ENCODE measurements at places on chromosomes 2 and 18.

GRCh38 chr2:219334076-219334475 is 1.5 kb upstream of the RESP18 start:
- no peak for DNase-seq

DNA sequence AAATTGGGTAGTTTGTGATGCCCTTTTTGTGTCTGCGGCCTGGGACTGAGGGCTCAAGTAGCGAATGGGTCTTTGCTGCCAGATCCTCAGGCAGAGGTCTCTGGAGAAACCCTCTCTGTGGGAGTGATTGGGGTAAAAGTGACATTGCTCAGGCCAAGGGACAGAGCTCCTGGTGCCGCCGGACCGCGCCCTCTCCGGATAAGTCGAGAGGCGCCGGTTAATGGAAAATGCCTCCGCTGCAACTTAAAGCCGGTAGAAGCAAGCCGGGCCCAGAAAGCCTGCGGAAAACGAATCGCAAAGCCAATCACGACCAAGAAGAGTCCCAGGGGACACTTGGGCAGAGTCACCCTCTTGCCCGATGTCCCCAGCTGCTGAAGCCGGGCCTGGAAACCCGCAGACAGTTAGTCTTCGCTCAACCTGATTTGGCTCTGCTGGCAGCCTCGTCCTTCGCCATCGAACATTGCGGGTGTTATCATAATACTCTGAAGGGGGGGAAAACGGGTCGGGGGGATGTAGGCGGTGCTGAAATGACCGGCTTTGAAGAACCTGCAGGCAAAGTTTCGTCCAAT is 352 bp upstream of the HOXD12 start:
- no peak for DNase-seq

DNA sequence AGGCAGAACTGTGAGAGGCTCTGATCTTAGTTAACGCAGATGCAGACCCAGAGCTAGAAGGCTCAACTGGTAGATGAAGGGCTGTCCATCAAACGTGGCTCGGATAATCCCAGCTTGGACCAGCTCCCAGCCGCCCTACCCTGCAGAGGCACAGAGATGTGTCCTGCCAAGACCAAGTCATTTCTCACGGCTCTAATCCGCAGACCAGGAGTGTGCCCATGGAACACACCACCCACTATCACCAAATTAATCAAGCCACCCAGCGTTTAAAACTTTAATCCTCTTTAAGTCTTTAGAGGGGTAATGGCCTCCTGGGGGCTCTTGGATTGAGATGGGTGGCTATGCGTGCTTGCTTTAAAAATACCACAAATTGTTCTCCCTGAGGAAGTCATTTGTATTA is 17.5 kb downstream of the LYPD1 start:
- no peak for DNase-seq

DNA sequence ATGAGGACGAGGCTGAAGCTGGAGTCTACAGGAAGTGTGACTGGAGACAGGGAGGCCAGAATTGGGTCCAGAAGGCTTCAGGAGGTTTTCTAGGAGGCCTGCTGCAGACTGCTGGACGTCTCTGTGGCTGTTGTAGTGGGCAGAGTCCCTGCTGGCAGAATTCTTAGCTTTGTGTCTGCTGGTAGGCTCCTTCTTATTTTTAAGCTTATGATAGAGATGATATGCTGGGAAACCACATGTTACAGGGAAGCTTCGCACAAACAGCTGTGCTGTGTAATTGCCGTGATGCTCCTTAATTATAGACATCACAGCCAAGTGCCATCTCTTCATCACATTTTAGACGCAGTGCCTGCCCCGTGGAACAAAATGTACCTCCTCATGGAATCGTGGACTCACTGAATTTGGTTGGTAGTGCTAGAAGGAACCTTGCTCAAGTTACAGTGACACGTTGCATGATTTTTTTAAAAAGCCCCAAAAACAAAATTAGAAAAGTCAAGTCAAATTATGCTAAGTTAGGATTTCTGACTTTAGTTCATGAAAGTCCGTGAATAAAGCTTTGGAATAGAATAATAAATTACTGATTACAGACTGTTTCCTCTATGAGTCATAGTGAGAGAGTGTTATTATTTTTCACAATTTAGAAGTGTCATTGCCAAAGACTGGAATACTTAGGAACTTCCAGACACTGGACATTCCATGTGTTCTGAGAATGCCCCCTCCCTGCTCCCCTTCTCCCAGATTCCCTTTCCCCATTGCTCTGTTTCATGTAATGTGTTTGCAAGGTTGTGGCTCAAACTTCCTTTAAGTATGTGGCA is 144.1 kb downstream of the FHOD3 start:
- DNase-seq = no peak

DNA sequence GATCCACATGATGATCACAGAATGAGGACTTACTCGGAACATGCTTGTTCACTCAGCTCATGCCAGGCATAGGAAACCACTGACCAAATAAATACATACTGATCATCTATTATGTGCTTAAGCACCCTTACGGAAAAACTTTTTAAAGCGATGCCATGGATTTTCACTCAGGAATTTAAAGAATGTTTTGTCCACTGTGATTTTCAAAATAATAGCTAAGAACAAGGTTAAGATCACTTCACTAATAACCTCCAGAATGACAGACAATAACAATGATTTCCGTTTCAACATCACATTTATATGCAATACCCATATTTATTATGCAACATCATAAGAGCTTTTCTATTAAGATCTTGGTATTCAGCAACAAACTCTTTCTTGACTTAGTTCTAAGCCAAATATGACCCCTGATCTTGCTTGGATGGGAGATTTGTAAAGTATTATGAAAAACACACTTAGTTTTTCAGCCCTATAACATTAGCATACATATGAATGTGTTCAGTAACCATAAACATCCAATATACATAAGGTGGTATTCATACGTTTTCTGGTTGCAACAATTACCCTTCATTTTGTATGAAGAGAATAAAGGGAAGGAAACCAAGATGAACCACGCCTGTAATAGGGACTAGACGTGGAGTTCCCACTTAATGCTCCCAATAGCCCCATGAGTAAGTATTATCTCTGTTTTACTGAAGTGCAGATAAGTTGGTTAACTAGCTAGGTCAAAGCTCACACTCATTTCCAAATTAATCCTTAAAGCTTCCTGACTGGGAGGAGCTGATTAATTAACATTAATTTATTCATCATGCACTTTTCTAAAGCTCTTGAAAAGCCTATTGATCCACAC is 1.9 kb downstream of the CD302 start:
- no peak for DNase-seq

- DNase-seq = no peak
Measured at GRCh38 chr2:225637259-225637658, 237.7 kb downstream of the NYAP2 start.

DNA sequence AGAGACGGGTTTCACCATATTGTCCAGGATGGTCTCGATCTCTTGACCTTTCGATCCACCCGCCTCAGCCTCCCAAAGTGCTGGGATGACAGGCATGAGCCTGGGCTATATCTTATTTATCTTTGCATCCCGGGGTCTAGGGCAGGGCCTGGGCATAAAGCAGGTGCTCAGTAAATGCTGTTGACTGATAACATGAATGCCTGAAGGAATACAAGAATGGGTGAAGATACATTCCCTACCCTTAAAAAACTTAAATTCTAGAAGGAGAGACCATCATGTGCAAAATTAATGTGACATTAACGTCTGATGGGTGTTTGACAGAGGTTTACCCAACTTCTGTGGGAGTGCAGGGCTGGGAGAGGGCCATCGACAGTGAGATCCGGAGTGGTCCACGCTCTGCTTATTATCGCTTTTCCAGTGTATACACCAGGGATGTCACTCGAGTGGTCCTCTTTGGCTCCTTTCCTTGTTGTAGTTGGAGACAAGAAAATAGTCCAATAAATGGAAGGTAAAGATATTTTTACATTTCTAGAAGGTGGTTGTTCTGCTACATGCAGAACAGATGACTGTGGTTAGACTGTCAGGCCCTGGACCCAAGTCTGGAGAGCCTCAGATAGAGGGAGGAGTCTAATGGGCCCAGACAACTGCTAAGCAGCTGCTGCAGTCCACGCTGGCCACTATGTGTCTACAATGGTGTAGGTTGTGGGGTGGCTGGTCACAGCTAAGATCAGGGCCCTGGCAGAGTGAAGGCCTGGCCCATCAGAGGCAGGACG is 131.7 kb downstream of the MYCN start:
- DNase-seq = no peak

DNA sequence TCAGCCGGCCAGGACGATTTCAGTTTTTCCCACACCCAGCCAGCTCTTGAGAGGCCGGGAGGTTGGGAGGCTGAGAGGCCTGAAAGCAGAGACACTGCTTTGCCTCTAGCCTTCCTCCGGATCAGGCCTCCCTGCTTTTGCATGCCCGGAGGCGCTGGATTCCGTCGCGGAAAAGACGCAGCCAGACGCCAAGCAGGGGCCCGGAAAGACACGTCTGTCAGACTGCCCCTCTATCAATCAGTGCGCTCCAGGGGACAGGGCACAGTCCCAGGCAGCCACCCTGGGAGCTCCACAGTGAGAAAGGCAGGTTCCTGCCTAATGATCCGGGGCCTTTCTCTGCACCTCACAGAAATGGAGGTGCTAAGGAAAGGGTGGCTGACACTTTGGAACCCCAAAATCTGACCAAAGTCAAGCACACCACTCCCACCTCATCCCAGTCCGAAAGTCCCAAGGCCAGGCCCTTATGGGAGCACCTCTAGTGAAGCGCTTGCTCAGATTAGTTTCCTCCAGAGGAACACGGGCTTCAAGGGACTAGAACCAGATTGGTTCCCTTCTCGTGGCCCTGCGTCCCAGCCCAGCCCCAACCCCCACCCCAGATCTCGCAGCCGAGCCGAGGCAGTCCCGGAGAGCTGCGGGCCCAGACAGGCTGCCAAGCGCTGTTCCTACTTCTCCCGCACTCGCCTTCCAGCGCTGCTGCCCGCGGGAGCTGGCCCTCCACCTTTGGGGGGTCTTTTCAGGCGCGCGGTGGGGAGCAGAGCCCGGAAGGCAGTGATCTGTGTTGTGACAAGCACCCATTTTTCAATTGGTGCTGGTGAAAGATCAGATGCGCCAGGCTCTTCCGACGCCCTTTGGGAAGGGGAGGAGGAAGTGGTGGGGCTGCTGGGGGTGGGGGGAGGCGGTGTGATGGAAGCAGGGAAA is 5.0 kb downstream of the DLX1 start:
- DNase-seq = no peak

- no peak for DNase-seq
Measured at GRCh38 chr2:176710657-176711186, 441.5 kb downstream of the MTX2 start.

DNA sequence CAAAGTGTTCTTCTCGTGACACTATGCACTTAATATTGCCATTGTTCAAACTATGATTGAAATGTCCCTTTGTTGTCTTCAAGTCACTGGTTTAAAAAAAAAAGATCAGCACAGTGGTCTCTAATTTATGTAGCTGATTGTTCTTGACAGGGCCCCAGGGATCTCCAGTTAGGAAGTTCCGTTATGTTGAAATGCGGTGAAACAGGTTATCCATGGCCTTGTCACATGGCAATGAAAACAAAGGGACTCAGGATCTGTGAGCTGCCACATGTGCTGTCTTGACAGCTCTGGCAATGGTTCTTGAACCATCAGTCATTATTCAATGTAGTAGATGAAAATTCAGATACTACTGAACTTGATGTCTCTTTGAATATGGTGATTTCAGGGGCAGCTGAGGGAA is 147.4 kb downstream of the SETBP1 start:
- DNase-seq = no peak

- DNase-seq = no peak
Measured at GRCh38 chr2:142515493-142515892, 362.0 kb upstream of the KYNU start.

DNA sequence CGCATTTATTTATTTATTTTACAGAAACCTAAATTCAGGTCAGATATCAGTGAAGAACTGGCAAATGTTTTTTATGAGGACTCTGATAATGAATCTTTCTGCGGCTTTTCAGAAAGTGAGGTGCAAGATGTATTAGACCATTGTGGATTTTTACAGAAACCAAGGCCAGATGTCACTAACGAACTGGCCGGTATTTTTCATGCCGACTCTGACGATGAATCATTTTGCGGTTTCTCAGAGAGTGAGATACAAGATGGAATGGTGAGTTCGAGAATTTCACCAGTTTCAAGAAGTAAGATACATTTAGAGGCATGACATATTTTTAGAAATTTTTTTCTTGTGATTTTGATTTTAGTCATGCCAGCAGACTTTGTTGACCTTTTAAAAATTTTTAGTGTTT is 4.6 kb downstream of the CDCA7 start:
- peak; percentile 90 for DNase-seq

DNA sequence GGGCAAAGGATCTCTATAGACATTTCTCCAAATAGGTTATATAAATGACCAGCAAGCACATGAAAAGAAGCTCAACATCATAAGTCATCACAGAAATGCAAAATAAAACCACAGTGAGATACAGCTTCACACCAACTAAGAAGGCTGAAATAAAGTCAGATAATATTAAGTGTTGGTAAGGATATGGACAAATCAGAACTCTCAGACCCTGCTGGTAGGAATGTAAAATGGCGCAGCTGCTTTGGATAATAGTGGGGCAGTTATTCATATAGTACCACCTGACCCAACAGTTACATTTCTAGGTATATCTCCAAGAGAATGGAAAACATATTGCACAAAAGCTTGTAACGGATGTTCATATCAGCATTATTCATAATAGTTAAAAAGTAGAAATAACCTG is 14.0 kb downstream of the EPB41L5 start:
- no peak for DNase-seq

GRCh38 chr2:27078267-27079194 is at the start of gene EMILIN1:
Gene EMILIN1 (plus strand): TSS chr2:27078615. CDS start chr2:27079066, 451 bp downstream.
- no peak for DNase-seq

GRCh38 chr2:178529194-178529593 is 48.9 kb downstream of the PLEKHA3 start:
- no peak for DNase-seq

- no peak for DNase-seq
Measured at GRCh38 chr18:75656035-75656434, 228.5 kb upstream of the SMIM21 start.

DNA sequence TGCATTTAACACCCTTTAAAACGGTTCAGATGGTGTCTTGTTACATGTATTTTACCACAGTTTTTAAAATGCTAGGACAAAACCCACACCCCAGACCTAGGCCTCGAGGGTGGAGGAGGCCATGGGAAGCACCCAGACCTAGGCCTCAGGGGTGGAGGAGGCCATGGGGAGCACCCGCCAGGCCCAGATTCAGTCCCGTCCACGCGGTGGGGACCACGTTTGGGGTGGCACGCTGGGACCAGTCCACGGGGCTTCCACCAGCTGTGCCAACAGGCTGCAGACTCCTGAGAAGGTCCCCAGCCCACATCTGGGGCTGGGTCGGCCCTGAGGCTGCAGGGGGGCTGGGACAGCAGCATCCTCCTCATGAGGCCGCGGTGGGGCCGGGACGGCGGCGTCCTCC is 63.4 kb downstream of the SLC66A2 start:
- DNase-seq = no peak

DNA sequence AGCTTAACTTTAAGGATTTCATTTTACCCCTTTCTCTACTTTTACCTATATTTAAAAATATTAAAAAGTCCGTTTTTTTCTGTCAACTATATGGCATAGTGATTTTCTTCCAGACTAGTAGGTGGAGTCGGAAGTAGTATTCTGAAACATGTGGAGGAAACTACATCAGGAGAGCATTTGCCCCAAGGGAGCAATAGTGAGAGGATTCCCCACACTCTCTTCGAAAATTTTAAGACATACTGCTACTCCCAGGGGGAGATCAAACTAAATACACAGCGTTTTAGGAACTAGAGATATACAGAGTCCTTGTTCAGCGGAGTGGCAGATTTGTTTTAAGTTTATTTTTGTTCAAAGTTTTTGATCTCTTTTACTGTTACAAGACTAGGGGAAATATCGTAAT is 40.6 kb downstream of the METAP1D start:
- no peak for DNase-seq

Measured in DMS79 treated with DMSO at 0.1 percent for 48 hours (cell line).